Trophoblast cell (in vitro differentiated cells and primary cell): ENCODE measurements at places on chromosomes 13 and 19.

DNA sequence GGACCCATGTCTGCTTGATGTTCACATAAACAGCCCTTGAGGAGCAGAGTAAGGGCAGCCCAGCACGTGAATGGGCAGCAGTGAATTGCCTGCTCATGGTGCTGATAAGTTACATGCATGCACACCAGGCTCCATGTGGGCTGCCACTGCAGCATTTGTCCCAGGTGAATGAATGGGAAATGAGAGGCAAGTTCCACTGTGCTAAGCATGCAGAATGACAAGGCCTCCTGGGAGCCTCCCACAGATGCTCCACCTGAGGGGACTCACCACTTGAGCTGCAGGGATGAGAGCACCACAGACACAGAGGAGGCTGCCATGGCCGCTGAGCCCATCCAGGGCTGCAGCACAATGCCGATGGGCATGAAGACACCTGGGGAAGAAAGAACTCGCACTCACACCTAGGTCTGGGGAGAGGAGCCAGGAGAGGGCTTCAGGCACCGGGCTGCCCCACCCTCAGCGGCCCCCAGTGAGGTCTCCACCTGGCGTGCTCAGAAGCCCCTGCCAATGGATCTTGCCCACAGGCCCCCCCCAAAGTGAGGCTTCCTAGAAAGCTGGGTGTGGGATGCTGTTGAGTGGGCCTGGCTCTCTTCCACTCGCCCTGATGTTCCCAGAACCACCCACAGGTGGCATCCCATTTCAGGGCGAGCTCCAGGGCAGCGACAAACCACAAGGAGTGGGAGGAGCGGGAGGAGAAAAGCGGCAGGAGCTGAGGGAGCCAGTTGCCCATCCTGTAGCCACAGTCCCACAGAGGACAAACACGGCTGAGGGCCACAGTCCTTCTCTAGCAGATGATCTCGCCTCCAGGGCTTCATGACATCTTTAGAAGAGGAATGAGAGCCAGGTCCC, 73.8 kb downstream of the CCDC70 start:
- no peak for DNase-seq

GRCh38 chr13:59823486-59823885, 340.2 kb downstream of the DIAPH3 start:
- no peak for DNase-seq

GRCh38 chr19:42095814-42096230, 19.9 kb downstream of the ZNF574 start:
- no peak for DNase-seq

DNA sequence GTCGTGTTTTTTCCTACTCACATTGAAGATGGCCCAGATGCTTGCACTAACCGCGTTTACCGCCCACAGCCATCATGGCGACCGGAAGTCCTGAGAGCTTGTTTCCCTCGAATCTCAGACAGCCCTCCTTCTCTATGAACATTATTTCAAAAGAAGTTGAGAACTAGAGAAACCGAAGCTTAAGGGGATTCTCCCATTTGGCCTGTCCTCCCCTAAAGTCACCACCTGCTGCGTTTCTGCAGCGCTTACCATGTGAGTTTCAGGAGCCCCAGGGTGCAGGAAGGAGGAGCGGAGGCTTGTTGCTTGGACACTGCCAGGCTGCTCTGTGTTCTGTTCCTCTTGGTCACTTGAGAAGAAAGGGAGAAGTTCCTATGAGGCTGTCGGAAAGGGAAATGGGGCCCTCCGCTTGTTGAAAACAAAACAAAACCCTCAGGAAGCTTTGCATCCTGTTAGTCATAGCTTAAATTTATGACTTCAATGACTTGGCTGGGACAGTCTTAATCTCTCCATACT, 6.2 kb downstream of the CARD8 start:
- DNase-seq: peak; percentile 32

DNA sequence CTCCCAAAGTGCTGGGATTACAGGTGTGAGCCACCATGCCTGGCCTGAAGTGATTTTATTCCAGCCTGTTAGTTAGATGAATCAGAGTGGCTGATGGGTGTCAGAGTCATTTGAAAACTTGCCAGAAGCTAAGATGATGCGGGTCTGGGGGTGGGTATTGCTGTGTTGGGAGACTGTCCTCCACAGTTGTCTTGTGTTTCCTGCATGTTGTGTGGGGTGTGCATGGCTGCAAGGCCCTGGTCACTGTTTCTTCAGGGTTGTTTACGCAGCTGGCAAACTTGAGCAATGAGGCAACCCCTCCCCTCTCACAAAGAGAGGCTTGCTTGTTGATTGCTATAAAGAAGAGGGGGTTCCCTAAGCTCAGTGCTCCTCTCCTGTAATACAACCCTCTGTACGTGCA, 71.8 kb downstream of the TRPM4 start:
- no peak for DNase-seq

DNA sequence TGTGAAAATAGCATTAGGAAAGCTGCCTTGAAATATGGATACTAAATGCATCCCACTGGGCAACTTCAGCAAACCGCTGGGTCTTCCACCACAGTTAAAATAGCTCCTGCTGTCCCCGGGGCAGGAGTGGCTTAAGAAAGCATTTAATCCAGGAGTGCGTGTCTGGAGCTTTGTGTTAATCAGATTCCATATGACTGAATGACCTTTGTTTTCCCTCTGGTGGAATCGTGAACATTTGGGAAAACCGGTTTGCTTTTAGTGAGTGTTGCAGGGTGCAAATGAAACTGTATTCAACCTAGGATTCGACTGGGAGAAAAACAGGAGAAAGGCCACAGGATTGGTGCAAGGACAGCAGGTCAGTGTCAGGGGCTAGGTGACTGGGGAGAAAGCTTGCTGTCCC, 237.6 kb upstream of the MAB21L1 start:
- peak; percentile 92 for DNase-seq

- no peak for DNase-seq
Observed at GRCh38 chr13:92745258-92745657, 481.3 kb upstream of the GPC6 start.

GRCh38 chr13:85564598-85564997, 234.6 kb downstream of the SLITRK6 start:
- DNase-seq: no peak

- DNase-seq: no peak
Observed at GRCh38 chr13:44211286-44211685, 162.3 kb upstream of the SERP2 start.

GRCh38 chr13:90838317-90838960, 509.0 kb upstream of the MIR17HG start:
- DNase-seq: no peak

DNA sequence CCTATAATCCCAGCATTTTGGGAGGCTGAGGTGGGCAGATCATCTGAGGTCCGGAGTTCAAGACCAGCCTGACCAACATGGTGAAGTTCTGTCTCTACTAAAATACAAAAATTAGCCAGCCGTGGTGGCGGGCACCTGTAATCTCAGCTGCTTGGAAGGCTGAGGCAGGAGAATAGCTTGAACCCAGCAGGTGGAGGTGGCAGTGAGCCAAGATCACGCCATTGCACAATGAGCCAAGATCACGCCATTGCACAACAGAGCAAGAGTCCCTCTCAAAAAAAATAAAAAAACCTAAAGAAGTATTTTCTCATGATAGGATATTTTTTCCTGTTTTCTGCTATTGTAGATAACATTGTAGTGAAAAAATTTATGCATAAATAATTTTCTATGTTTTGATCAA, 13.3 kb downstream of the IFT88 start:
- no peak for DNase-seq

GRCh38 chr13:113369189-113369588, 5.3 kb upstream of the GRTP1 start:
- DNase-seq: no peak

- DNase-seq: no peak
Observed at GRCh38 chr13:94583926-94584325, 12.0 kb downstream of the TGDS start.

- no peak for DNase-seq
Observed at GRCh38 chr19:49489601-49490167, 2.3 kb downstream of the RPL13A start.

DNA sequence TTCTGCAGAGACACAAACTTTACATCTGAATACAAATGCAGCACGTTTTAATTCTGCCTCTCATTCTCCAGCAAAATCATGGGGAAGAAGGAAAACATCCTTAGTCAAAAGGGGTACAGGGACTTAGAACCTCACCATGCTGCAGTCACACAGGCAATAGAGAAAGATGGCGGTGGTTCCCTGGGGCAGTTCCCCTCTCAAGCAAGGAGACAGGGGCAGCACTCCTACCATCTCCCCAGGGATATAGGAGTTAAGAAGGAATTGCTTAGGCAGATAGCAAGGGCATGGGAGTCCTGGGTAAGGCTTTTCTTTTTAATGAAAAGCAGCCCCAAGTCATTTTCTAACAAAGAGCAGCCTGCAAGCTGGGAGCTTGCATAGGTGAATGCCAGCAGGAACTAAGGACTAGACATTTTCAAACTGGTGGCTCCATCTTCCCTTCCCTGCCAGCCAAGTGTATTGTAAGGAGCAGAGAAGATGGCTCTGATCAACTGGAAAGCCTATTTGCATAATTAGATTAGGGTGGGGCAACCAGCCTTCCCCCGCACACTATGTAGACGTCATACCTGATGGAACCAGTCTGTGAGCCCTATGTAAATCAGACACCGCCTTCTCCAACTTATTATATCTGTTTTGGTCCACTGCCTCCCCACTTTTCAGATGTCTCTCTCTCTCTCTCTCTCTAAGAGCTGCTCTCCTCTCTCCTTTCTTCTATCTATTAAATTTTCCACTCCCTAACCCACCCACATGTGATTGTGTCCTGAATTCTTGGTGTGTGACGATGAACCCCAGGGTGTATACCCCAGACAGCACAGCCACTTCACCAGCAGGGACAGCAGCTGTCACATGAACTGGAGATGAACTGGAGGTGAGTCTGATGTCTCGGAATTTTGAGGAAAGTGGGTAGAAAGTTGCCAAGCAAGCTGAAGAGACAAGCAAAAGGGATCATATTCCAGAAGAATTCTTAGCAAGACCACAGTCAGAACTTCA, 514.5 kb downstream of the IRS2 start:
- DNase-seq: peak; percentile 66

DNA sequence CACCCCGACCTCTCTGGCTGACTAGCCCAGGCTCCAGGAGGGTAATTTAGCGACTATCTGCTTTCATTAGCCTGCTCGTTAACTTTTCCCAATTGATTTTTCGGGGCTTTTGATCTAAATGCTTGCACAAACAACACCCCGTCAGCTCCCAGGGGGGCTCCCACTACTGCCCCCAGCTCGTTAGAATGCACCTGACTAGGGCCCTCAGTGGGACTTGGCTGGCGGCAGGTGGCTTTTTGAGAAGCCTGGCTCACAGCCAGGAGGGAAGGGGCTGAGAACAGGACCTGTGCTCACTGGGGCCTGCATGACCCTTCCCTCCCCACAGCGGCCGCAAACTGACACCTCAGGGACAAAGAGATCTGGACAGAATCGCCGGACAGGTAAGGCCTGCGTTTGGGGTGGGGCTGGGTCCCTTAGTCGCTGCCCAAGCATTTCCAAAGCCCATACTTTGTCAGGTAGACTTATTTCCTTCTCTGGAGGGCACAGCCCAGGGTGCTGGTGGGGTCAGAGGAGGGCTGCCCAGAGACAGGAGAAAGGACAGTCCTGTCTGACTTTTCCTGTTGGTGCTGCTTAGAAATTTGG, 7.6 kb upstream of the CD79A start:
- no peak for DNase-seq

DNA sequence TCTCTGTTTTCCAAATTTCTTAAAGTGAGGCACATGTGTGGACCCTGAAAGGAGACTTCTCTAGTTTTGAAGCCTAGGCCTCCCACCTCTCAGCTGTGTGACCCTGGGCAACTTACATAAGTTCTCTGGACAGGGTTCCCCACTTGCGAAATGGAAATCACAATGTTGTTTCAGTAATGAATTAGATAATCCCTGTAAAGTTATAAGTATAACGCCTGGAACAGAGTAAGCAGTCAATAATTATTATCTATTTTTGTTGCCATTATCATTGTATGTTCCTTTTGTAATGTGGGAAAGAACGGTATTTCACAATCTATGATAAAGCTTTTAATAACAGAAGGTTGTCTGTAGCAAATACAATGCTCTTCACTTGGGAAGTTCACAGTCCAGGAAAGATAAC, 437.3 kb upstream of the ZNF507 start:
- DNase-seq: no peak

GRCh38 chr13:111005808-111006505, 91.1 kb upstream of the ANKRD10 start:
- no peak for DNase-seq

DNA sequence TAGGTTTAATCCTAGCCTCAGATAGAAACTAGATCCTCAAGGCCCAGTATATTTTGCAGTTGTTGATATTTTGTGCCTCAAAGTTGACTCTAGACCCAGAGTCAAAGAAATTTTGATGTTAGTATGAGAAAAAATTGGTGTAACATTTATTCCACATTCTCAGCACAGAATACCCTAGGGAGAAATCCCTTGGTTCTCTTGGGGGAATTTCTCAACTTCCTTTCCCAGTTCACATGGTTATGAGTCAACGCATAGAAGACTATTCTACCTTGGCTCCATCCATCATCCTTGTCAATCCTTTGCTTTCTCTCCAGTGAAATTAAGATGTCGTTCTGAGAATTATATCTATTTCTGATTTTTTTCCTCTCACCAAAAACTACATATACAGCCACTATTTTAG, 145.3 kb downstream of the POSTN start:
- no peak for DNase-seq

DNA sequence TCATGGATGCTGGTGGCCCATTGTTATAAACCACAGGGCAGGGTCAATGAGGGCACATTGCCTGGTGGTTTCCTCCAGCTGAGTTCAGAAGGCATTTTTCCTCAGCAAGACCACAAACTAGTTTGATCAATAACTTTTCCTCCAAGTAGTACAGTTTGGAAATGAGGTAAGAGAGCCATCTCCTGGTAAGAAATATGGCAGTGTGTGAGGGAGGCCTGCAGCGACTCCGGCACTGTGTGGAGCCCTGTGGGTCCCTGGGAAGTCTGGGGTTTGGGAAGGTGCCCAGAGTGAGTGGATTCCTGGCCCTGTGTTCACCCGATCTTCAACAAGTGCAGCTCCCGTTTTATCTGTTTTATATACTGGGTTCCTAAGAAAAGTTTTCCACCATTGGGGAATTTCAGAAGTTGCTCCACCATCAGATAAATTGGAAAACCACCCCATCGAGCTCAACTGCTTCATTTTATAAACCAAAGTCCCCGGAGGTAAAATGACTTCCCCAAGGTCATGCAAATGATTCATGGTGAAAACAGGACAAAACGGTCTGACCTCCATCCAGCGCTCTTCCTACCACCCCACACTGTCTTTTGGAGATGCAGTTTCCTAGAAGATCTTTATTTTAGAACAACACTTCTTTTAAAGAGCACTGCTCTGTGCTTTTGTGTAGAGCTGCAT, 148.4 kb downstream of the KATNAL1 start:
- no peak for DNase-seq

DNA sequence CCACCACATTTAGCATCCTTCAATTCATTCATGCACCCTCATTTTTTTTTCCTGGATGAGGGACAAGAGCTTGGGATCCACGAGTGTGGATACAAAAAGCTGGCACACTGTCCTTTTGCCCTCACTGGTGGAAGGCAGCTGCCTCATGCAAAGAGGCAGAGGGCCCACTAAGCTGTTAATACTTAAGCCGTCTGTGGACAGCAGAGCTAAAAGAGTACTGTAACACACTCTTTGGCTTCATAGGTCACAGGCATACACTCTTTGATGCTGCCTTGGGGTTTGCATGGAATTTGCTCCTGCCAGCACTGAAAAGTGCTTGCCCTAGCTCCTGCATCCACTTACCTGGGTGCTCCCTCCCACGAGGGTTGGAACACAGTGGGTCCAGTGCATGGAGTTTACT, 978.4 kb upstream of the SPRY2 start:
- no peak for DNase-seq

GRCh38 chr13:112159575-112160547, 92.9 kb downstream of the SOX1 start:
- DNase-seq: no peak
